ENCODE measurements at places on chromosomes 16 and 17.

DNA sequence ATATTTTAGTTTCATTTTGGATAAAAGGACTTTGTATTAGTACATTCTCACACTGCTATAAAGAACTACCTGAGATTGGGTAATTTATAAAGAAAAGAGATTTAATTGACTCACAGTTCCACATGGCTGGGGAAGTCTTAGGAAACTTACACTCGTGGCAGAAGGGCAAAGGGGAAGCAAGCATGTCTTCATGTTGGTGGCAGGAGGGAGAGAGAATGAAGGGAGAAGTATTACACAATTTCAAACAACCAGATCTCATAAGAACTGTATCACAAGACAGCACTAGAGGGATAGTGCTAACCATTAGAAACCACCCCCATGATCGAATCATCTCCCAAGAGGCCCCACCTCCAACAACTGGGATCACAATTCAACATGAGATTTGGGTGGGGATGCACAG, 142.9 kb downstream of the USP31 start:
- no peak for DNase-seq

GRCh38 chr16:88533932-88534637, 36.1 kb upstream of the ZC3H18 start:
- DNase-seq: peak; percentile 74

DNA sequence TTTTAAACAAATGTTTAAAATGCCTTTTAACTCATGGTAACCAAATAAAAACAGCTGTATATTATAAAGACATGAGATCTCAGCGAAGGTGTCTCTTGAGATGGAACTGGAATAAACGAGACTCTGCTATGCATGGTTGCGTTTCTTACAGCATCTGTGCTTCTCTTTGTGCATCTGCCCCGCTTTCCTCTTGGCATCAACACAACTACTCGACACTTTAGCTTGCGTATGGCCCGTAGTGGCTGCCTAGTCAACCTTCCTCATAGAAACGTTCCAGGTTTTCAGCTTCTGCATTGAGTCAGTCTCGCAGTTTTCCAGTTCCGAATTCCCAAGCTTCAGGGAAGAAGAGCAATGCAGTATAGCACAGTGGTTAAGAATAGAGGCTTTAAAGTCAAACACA, 214.9 kb downstream of the CEP112 start:
- DNase-seq: no peak

DNA sequence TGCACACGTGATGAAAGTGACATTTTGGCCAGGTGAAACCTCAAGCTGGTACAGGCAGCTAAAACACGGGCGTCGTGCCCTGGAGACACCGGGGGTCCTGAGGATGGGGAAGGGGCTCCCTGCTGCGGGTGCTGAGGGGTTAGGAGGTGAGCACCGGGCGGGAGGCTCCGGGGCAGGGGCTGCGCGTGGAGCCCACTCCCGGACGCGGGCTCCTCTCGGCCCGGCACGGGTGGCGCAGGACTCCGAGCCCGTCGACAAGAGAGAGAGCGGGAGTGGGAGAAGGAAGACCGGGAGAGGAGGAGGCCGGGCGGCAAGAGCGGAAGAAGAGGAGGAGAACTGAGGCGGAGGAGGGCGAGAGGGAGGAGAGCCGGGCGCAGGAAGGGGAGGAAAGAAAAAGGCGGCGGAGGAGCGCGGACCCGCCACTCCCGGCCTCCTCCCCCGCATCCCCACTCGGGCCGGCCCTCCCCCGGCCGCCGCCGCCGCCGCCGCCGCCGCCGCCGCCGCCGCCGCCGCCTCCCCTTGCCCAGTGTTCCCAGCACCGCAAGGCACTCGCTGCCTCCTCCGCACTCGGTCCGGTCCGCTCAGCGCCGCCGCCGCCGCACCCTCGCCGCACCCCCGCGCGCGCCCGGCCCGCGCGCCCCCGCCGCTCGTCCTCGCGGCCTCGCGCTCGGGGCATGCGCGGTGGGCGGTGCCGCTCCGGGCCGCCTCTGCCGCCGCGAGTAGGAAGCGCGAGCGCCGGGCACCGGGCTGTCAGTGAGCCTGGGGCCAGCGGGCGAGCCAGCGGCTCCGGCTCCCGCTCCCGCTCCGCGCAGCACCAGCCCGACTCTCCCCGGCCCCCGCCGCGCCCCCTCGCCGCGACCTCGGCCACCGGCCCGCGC, at the start of gene PRKCA:
PRKCA (plus strand) TSS at position 750 of the 878 bp plus-strand sequence.
- peak; percentile 71 for DNase-seq

DNA sequence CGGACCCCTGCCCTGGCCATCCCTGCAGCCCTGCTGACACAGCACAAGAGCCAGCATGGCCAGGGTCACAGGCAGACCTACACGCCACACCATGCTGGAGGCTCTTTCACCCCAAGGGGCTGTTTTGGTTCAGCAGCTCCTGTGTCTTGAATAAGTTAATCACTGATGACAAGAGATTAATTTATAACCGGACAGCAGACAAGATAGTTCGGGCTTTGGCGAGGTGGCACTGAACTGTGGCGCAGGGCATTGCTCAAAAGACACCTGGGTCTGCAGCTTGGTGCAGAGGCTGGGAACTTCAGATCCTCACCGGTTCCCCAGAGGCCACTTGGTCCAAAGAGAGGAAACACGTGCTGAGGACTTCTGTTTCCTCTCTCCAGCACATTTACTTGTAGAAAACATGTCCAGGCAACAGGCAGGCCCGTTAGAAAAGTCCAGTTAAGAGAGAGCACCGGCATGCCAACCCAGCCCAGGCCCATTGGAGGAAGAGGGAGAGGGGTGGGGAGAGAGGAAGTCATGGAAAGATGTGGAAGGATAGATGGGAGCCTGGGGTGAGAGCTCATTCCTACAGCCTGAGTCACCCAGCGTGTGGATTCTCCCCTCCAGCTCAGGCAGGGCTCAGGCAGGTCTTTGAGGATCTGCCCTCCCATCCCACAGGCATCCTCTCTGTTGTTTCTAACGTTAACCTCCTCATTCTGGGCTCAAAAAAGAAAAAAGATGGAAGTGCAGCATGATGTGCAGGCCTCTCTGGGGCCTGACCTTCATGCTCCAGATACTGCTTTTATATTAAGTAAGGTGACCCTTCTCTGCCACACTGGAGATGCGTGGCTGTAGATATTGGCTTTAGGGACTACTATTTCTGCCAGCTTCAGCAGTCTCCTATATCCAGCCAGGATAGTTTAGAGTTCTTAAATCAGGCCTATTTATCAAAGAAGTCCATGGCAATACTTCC, 80.0 kb upstream of the HNF1B start:
- no peak for DNase-seq

DNA sequence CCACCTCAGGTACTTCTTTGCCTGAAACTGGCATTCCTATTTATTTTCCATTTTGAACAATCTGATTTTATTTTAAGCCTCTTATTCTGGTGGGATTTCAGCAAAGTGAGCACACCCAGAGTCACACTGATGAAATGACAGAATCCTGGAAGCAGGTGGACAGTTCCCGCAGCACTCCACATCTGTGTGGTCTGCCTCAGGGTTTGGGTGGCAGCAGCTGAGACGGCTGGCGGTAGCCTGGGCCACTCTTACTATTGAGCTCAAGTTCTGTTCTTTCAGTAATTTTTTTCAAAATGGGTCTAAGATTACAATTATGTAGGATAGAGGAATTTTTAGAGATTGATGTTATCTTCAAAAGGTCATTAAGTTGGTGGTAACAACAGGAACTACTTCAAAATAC, 32.5 kb upstream of the ENDOV start:
- DNase-seq: no peak

All from stimulated activated CD8-positive, alpha-beta memory T cell treated with anti-CD3 and anti-CD28 coated beads, Interleukin-2, amount 100 ng/mL, for 48 hours (primary cell).